A549 treated with CpdA at 1 μM for 4 hours (cell line): ENCODE measurements at places on chromosomes 12 and 14. TPM values are rescaled to one million over a fixed set of nuclear protein-coding genes. Genes with fewer than 3 reads are reported as not detected.

The NPFF gene
- total RNA-seq: not detected in 5 replicates

The GALNT6 gene
- total RNA-seq: 2.6 to 5.0 TPM (median 3.0 TPM) in 5 replicates

The SMCO2 gene
- total RNA-seq: 0.13 to 0.50 TPM (median 0.24 TPM) in 5 replicates

The GYS2 gene
- total RNA-seq: not detected in 5 replicates

The KRT80 gene
- total RNA-seq: 46.5 to 67.3 TPM (median 57.9 TPM) in 5 replicates

The MMP17 gene
- 10.1 to 16.1 TPM (median 13.2 TPM) in 5 replicates for total RNA-seq

The LRP1 gene
- total RNA-seq: 18.5 to 27.8 TPM (median 20.2 TPM) in 5 replicates

The TMEM233 gene
- 0.06 to 0.12 TPM (median 0.07 TPM) in 5 replicates for total RNA-seq

The UBE3B gene
- 12.2 to 17.8 TPM (median 14.7 TPM) in 5 replicates for total RNA-seq

The CACNA2D4 gene
- not detected in 5 replicates for total RNA-seq
